MCF 10A (cell line): ENCODE measurements at places on chromosomes 11 and 22. TPM values are rescaled to one million over a fixed set of nuclear protein-coding genes. Genes with fewer than 3 reads are reported as not detected.

The TSKU gene
- 18.4 and 20.1 TPM in 2 replicates for total RNA-seq

- H3K36me3 ChIP-seq = no peaks in the 10 kb centered on the region
- no peak for DNase-seq
- no peaks in the 10 kb centered on the region for H3K27me3 ChIP-seq
- peaks cover 15% of the 10 kb centered on the region for H3K4me1 ChIP-seq
- no peak overlapping the region for H3K27ac ChIP-seq
These were observed 174.3 kb upstream of the FAT3 start for GRCh38 chr11:92050305-92050704.

DNA sequence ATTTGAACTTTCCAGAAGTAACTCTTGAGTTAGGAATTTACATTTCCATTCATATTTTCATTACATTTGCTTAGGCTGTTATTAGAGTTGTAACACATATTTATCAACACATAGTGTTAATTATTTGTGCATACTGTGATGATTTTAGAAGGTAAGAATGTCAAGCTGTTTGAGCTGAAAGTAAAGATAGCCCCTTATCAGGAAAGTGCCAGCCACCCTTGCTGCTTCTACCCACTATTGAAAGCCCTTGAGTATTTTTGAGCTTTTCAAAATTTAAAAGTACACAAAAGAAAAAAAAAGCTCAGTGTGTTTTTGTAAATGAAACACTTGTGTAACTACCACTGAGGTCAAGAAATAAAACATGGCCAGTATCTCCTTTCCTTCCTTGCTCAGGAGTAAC is 8.0 kb downstream of the APLP2 start:
- H3K4me1 ChIP-seq = peaks cover 29% of the 10 kb centered on the region
- no peak for DNase-seq
- H3K36me3 ChIP-seq = peaks cover 11% of the 10 kb centered on the region
- H3K27me3 ChIP-seq = no peaks in the 10 kb centered on the region
- no peak overlapping the region for H3K27ac ChIP-seq

- peaks cover 10% of the 10 kb centered on the region for H3K27me3 ChIP-seq
- H3K4me1 ChIP-seq = peaks cover 34% of the 10 kb centered on the region
- no peak for DNase-seq
- peaks cover 23% of the 10 kb centered on the region for H3K36me3 ChIP-seq
These were observed 4.2 kb upstream of the NEAT1 start for GRCh38 chr11:65418431-65418680.

DNA sequence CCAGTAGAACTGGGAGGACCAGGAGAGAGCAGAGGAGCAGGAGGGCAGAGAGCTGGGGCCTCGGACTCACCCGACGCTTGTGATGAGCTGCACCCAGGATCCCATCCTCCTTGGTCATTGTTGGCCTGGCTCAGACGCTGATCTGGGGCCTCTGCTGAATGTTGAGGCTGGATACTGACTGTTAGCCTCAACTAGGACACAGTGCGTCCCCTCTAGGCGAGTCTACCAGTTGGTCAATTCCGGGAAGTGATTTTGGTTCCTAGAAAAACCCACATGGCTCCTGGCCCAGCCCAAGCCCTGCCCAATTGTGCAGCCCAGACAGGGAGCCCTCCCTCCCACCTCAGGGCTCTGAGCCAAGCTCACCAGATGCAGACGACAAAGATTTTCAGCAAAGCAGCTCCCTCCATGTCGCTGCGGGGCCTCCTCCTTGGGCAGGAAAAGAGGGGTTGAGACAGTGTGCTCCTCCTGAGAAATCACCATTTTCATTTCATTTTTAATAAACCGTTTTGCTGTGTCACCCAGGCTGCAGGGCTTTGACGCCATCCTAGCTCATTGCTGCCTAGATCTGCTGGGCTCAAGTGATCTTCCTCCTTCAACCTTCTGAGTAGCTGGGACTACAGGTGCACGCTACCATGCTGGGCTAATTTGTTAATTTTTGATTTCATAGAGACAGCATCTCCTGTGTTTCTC is at the start of gene APOL4:
Gene APOL4, minus strand, starts transcription at position 180 of the 690 bp plus-strand sequence. Its CDS starts 75 bp downstream, at position 105.
- H3K4me3 ChIP-seq = no peak within 1 kb of the TSS
- no peak within 1 kb of the TSS for H3K27ac ChIP-seq
- H3K4me1 ChIP-seq = no peaks in the 10 kb centered on the region
- peaks cover 19% of the 10 kb centered on the region for H3K27me3 ChIP-seq
